Stimulated activated CD8-positive, alpha-beta memory T cell treated with anti-CD3 and anti-CD28 coated beads, Interleukin-7, amount 100 ng/mL, for 24 hours (primary cell): ENCODE measurements at places on chromosomes 6 and 20.

GRCh38 chr6:168133168-168133561, 54.2 kb upstream of the FRMD1 start:
- no peak for DNase-seq

DNA sequence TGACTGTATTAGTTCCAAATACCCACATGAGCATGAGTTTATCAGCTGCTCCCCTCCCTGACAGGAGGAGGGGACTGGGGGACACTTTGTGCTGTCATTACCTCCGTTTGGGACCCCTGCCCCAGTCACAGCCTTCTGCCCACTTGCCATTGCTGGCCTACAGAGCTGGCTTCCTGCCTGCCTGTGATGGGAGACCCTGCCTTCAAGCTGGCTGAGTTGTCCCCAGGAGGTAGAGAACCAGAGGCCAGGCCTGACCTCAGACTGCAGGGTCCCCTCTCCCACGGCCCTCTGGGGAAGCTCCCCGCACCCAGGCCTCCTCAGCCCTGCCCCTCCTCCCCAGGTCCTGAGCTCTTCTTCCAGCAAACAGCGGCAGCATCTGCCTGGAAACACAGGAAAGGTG, 105.5 kb downstream of the JPH2 start:
- DNase-seq: no peak

- DNase-seq: no peak
Observed at GRCh38 chr6:117906958-117907600, at the start of gene SLC35F1. SLC35F1 (plus strand) TSS chr6:117907264.

- DNase-seq: no peak
Observed at GRCh38 chr6:140915551-140915950, 1217.2 kb upstream of the GJE1 start.

GRCh38 chr6:168666170-168666569, 225.2 kb downstream of the SMOC2 start:
- no peak for DNase-seq

GRCh38 chr6:45946887-45947286, 68.8 kb downstream of the CLIC5 start:
- DNase-seq: no peak

DNA sequence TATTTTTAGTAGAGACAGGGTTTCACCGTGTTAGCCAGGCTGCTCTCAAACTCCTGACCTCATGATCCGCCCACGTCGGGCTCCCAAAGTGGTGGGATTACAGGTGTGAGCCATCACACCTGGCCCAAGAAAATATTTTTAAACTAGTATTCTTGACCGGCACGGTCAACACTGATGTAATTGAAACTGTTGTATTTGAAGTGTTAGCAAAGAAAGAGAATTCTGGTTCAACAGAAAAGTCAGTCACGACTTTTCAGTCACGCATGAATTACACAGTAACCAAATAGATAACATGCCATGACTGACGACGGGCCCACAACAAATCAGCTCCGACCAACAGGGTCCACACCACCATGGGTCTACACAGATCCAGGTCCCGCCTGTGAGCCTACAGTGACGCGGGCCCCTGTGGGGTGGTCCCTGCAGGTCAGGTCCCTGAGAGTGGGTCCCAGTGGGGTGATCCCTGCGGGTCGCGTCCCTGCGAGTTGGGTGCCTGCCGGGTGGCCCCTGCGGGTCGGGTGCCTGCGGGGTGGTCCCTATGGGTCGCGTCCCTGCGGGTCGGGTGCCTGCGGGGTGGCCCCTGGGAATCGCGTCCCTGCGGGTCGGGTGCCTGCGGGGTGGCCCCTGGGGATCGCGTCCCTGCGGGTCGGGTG, 1.0 kb downstream of the GMEB2 start:
- DNase-seq: no peak

DNA sequence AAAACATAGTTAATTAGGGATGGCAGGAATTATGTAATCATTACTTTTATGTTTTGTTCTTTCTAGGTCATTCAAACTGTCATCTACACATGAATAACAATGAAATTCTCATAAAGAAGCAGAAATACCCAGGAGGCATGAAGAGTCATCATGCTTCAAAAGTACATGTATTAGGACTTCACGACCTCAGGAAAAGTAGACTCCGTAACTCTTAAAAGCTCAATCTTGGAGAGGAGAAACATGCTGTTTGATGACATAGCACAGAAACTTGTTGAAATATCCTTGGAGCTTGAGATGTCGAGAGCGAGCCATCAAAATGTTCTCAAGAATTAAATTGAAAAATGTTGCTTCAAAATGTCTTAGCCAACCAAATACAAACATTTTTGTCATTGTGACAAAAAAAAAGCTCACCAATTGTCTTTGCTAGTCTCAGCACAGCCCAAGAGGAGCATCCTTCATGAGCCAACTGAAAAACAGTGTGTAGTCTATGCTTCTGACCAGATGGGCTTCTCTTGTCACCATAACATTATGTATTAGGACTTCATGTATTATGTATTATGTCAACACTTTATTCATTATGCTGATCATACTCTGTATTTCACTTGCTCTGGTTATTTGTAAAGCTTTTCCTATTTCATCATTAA, 28.2 kb upstream of the ANKEF1 start:
- DNase-seq: no peak

- DNase-seq: no peak
Observed at GRCh38 chr6:143362192-143362558, 88.3 kb downstream of the ADAT2 start.

DNA sequence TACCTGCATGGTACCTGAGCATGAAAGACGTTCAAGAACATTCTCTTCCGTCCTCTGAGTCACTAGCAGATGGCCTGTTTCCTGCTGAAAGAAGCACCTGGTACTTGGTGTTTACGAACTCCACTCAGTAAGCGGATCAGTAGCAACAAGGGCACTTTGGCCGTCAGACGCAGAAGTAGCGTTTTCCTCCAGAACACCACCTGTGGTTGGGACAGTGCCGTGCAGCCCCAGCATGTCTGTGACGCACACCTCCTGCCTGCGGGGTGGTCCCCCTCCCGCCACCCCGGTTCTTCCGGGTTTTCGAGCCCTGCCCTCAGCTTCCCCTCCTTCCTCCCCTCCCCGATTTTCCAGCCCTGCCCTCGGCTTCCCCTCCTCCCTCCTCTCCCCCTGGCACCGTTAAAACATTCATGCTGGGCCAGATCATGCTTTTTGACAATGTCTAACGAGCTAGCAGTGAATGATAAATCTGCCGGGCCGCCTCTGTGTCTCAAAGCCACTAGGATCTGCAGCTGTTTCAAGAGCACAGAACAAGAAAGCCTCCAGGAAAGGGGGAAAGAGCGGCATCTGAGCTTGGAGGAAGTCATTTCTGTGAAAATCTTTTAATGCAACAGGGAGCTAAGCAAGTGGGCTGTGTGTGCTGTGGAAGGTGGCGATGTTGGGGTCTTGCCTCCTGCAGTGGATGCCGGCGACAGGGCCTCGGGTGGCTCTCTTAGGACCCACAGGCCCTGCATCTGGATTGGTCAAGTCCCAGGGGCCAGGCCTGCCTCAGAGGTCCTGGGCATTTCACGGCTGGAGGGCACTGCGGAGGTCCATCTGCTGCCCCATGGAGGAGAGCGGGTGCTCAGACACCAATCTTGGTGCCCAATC, 207.9 kb downstream of the ERMARD start:
- no peak for DNase-seq

GRCh38 chr6:57135885-57136284, 36.2 kb upstream of the BAG2 start:
- no peak for DNase-seq

- DNase-seq: peak; percentile 16
Observed at GRCh38 chr6:151014404-151015100, 149.1 kb downstream of the MTHFD1L start.
